ENCODE measurements at places on chromosomes 1 and 21.

DNA sequence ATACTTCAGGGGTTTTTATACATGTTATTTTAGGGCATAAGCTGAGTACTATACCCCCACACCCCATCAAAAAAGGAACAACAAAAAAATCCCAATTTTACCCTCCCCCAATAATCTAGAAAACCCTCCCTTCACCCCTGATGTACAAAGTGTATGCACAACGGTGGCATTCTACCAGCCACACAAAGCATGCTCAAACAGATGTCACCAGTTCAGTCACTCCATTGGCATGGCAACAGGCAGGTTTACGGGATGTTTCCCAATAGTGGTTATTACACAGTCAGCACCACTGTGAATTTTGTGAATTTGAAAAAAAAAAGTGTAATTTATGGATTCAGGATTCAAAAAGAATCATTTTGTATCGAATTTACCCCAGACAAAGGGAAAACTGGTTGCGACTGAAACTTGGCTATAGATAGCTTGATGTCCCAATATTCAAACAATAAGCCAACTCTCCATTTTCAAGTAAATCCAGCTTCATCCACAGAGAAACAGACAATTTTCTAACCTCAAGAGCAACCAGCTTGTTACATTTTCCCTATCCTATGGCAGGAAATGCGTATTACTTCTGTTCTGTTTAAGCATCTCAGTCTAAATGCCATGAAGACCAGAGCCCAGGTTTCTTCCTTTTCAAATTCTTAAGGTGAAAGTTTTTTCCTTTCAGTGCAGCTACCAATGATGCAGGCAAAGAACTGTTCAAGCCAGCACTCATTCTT lies 34.0 kb upstream of the SLC45A3 start:
- no peak for DNase-seq

DNA sequence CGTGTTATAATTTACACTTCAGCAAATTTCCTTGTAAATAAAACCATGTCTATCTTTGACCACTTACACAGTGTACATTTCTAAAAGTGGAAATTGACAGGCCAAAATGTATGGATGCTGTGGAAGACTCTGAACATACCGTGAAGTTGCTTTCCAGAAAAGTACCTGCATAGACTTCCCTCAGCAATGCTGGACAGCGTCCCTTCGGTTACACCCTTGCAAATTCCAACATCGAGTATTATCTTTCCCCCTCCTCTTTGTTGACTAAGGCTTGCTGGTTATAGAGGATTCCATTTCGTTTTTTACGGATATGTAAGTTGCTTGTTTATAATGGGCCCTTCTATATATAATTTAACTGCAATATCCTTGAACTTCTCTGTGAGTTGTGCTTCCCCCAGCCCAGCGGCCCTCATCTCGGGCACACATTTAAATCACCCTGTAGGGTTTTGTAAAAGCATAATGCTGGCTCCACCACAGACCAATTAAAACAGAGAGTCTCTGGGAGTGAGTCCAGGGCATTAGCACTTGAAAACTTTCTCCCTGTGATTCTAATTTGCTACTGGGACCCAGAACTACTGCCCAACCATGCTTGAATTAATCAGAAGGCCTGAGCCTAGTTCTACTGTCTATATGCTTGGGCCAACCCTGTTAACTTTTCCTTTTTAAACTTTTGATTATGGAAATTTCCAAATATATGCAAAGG lies 230.3 kb downstream of the GRIK3 start:
- no peak for DNase-seq

GRCh38 chr1:10791105-10791951 lies 5.1 kb downstream of the CASZ1 start:
- DNase-seq, result no peak

DNA sequence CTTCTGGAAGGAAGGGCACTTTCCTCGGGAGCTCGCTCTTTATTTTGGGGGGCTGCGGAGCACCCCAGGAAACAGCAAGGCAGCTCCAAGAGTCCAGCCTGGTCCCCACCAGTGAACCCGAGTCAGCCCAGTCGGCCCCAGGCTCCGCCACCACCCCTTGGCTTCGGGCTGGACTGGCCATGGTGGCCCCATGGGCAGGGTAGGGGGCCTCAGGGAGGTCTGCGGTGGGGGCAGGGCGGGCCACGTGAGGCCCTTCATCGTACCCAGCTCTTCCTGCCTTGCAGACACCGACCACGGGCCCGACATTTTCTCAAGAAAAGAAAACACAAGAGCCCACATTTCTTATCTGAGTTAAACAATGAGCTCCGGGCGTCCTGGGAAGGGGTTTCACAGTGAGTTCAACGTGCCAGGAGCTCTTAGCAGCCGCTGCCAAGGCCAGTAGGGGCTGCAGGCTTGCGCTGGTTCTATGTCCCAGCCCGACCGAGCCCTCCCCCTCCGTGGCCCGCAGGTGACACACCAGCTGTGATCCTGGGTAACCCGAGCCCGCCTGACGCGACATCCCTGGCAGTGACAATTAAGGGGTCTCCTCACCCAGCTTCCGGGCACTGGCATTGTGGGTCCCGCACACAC lies 66.2 kb downstream of the PRDM16 start:
- DNase-seq, result no peak

GRCh38 chr1:154864189-154864975 lies 5.7 kb downstream of the KCNN3 start:
- no peak for DNase-seq

- DNase-seq, result no peak
These were observed 434.4 kb downstream of the PTPRU start for GRCh38 chr1:29670752-29671151.
